ENCODE measurements at places on chromosomes 13 and 19.

DNA sequence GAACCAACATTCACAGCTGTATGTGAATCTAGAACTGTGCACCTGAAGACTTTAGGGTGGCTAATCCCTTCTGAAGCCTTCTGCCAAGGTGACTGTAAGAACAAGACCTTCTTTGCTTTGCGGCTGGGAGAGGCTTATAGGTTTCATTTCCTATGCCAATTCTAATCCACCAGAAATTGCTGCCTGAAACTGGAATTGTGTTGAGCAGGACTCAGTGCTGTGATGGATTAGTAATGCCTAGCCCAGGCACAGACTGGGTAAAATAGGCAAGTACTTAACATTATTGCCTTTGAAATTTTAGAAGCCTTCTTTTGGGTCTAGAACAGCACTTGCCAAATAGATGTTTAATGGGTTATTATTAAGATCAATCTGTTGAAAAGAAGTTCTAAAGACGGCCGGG lies 11.5 kb downstream of the SLC25A23 start:
- no peak for DNase-seq

DNA sequence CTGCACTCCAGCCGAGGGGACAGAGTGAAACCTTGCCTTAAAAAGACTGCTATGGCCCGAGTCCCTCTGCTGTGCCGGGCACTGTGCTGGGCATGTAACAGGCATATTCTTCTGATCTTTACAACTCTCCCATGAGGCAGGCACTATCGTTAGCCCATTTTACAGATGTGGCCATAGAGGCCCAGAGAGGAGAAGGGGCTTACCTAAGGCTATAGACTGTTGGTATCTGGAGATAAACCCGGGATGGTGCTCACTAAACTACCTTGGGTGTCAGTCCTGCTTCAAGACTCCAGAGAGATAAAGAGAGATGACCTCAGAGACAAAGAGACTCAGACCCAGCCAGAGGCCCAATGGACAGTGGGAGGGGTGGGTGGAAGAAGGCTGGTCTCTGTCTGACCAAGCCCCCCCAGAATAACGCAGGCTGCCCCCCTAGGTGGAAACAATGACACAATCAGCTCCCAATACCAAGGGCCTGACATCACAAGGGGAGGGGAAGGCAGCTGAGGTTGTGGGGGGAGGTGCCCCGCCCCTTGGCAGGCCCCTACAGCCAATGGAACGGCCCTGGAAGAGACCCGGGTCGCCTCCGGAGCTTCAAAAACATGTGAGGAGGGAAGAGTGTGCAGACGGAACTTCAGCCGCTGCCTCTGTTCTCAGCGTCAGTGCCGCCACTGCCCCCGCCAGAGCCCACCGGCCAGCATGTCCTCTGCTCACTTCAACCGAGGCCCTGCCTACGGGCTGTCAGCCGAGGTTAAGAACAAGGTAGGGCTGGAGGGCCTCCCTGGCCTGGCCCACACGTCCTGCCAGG lies at the start of gene CNN1:
CNN1 (plus strand) TSS at position 620 of the 805 bp plus-strand sequence; CDS start at position 697, 77 bp downstream.
- no peak for DNase-seq

- no peak for DNase-seq
Observed at GRCh38 chr19:5667751-5668271, 12.5 kb downstream of the MICOS13 start.

- DNase-seq: no peak
Observed at GRCh38 chr13:110465696-110466095, 95.8 kb downstream of the RAB20 start.

DNA sequence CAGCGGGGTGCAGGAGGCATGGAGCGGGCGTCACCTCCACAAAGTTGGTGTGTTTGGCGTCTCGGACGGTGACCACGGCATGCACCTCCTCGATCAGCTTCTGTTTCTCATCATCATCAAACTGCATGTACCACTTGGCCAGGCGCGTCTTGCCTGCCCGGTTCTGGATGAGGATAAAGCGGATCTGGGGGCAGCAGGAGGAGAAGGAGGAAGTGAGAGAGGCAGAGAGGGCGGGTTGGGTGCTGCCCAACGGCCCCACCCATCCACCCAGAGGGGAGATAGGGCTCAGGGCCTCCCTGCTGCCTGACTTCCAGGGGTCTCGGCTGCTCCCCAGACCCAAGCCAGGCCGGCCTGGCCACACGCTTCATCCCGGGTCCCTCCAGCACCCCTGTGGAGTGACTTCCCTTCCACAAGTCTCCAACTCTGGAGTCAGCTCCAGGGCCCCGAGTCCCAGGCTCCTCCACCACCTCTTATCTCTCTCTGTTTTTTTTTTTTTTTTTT lies 4.6 kb downstream of the AP2S1 start:
- DNase-seq: no peak

DNA sequence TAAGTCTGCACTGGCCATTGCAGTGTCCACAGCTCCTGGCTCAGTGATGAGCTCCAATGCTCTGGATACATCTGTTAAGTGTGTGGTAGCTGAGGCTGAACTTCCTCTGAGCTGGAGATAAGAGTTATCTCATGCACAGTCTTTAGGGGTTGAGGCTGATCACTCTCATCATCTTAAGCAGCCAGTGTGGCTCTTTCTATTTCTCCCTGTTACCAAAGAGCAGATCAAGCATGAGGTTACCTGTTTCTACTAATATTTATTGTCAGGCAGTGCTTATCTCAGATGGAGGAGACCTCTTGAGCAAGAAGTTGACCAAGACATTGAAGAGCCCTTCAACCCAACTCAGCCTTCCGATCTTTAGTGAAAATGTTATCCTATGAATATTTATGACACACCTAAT lies 6.6 kb upstream of the OR10H2 start:
- DNase-seq: no peak

Measured in stimulated activated CD4-positive, alpha-beta T cell treated with anti-CD3 and anti-CD28 coated beads, Interleukin-15, amount 100 ng/mL, for 1 hour (primary cell).